ENCODE measurements at places on chromosomes 12 and 14. TPM values are rescaled to one million over a fixed set of nuclear protein-coding genes. Genes with fewer than 3 reads are reported as not detected.

Gene DYRK4
- 55.0 TPM for polyA plus RNA-seq

Gene CEBPE
- polyA plus RNA-seq = 0.19 TPM

Gene RERG
- polyA plus RNA-seq = 39.1 TPM

- DNase-seq = no peak
These were observed 842.1 kb downstream of the AACS start for GRCh38 chr12:125907351-125907750.

DNA sequence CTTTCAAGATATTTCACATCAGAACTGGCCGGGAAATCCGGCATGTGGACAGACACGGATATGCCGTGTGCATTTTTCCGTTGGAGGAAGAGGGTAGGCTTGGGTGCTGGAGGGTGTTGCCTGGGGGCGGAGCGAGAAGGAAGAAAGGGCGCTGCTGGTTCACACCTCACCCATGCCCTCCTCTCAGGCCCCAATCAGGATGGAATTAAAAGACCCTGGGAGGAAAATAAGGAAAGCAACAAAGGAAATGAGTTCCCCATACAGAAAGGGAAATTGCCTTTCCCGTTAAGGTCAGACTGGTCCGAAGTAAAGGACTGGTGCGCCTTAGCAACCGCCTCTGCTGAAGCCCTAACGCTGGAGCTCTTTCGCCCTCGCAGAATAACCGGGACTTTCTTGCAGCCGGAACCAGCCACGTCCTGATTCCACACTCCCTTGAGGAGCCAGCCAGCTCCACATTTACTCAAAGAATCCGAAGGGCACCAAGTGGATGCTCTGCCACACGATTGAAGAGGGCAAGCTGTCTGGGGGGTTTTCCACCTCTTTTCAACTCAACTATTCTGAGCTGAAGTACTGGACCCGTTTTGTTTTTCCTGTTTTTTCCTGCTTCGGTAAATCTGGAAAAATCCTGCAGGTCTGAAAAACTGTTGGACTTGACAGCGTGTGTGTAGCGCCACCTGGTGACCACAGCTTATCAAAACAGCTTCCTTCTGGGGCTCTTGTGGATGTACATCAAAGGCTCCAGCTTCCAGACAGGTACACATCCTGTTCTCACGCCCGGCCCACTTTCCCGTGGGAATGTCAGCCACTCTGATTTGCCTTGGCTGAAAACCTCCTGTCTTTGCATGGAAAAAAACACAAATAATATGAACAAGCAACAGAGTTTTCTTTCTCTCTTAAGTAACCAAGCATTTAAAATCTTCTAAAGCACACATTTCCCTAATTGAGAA, 37.6 kb upstream of the BCL2L14 start:
- DNase-seq = peak; percentile 80

Gene OR10G3
- not detected for polyA plus RNA-seq

- DNase-seq = no peak
These were observed 41.8 kb downstream of the ATP6V1D start for GRCh38 chr14:67317822-67318221.

DNA sequence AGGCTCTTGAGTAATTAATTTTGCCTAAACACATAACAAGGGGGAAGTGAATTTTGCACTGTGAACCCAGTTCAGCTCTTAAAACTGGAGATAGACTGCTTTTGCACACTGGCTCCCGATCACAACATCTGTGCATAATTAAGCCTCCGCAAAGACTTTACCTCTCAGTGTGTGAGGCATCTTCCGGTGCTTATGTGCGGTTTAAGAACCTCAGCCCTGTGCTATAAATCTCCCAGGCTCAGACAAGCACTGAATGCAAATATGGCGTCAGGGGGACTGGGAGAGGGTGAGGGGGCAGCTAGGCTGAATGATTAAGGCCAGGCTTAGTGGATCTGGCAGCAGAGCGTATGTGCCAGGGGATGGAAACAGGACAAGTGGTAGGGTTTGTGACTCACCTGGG, 103.3 kb downstream of the ADCK1 start:
- DNase-seq = no peak

Gene PLBD1
- polyA plus RNA-seq = 45.7 TPM

DNA sequence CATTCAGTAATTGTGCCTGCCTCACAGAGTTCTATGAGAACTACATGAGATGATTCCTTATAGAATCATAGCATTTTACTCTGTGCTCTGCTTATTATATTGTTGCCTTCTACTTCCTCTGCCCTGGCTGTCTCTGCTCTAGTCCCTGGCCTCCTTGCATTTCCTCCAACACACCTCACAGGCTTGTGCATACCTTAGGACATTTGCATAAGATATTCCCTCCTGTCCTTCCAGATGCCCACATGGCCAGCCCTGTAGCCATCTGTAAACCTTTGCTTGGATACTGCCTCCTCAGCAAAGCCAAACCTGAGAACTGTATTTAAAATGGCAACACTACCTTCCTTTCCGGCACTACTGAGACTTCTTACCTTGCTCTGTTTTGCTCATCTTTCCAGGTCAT, 453.6 kb downstream of the NELL2 start:
- no peak for DNase-seq

GRCh38 chr12:49362077-49362476, 5.2 kb upstream of the SPATS2 start:
- DNase-seq = no peak

DNA sequence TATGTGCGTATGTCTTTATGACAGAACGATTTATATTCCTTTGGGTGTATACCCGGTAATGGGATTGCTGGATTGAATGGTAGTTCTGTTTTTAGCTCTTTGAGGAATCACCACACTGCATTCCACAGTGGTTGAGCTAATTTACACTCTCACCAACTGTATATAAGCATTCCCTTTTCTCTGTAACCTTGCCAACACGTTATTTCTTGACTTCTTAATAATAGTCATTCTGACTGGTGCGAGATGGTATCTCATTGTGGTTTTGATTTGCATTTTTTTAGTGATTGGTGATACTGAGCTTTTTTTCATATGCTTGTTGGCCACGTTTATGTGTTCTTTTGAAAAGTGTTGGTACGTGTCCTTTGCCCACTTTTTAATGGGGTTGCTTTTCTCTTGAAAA, 49.7 kb downstream of the FRS2 start:
- no peak for DNase-seq

DNA sequence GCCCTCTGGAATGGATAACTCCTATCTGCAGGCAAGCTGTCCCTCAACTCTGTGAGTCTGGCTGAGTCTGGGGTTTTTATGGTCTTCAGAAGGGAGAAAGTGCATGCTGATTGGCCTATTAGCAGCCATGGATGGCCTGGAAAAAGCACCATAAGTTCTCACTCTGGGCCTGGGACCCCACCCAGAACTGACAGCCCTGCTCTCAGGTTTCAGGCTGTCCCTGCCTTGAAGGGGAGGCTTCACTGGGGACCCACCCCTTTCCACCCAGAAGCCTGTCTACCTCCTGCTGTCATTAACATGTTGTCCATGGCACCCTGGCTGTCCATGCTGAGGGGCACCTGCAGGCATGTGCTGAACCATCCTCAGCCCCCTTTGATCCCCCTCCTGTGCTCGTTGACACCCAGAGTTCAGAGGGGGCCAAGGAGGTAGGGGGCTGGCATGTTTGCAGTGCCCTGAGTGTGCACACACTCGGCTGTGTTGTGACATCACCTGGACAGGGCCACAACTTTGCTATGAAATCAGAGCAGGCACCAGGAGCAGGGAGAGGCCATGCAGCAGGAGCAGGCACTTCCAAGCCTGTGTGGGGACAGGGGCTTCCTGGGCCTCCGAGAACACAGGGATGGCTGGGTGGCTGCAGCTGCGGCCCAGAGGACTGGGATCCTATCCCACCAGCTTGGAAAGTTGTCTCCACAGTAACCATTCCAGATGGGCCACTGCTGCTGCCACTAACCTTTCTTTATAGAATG, 84.7 kb downstream of the ACSS3 start:
- DNase-seq = no peak

GRCh38 chr14:53570411-53571387, 385.9 kb downstream of the BMP4 start:
- DNase-seq = no peak

Gene LRRC10
- not detected for polyA plus RNA-seq

DNA sequence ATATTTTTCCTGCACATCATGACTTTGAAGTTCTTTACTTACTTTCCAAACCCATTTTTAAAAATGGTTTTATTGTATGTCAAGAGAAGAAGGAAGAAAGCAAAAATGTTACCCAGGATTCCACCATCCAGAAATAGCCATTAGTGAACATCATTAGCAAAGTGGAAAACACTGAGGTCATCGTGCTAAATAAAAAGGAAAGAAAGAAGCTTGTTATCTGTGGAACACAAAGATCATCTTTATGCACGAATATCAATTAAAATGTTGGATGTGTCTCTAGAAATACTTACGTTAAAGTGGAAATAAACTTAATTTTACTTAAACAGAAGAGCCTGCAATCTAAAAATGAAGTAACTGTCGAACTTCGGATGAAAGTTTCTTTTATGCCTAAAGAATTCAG, 27.3 kb downstream of the SFSWAP start:
- DNase-seq = no peak

- no peak for DNase-seq
These were observed 83.0 kb downstream of the ACTN1 start for GRCh38 chr14:68896132-68896531.

- DNase-seq = no peak
These were observed 458.9 kb downstream of the NOVA1 start for GRCh38 chr14:26138764-26139445.

Gene RNF41
- polyA plus RNA-seq = 44.8 TPM

Gene OR6C75
- polyA plus RNA-seq = not detected

Gene CRIP1
- polyA plus RNA-seq = 28.8 TPM

Gene TMEM233
- 1.0 TPM for polyA plus RNA-seq

DNA sequence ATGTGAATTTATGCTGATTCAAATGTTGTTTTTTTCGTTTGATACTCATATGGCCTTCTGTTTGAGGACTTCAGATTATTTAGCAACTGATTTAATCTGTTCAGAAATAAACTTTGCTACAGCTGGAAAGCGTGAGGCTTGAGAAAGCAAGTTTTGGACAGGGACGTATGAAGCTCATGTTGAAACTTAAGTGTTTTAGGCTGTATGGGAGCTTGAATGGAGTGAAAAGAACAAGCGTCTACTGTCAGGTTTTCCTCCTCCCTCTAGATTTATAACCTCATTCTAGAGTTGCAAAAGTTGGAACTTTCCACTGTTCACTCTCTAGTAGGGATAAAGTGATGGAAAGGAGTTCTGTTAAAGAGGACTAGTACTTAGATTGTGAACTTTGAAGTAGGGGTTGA, 1.0 kb downstream of the PRPF39 start:
- peak; percentile 5 for DNase-seq

Gene KLRF2
- not detected for polyA plus RNA-seq

DNA sequence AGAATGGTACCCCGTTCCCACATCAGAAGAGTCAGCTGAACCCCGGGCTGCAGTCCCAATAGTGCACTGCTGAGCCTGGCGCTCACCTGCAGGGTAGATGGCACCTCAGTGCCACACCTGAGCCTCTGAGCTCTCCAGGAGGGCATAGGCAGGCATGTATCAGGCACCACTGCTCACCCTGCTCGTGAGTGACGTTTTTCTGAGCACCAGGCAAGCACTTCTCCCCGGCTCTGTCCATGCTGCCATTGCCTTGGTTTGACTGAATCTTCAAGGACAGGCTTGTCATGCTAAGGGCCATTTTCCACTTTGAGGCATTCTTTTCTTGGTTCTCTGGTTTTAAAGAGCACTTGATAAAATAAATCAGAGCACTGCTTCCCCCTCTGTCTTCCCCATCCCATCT, 161.6 kb upstream of the PRMT8 start:
- DNase-seq = no peak

Gene SRGAP1
- polyA plus RNA-seq = 21.7 TPM

Gene TAS2R31
- polyA plus RNA-seq = 2.1 TPM

Gene MIS18BP1
- polyA plus RNA-seq = 39.7 TPM

DNA sequence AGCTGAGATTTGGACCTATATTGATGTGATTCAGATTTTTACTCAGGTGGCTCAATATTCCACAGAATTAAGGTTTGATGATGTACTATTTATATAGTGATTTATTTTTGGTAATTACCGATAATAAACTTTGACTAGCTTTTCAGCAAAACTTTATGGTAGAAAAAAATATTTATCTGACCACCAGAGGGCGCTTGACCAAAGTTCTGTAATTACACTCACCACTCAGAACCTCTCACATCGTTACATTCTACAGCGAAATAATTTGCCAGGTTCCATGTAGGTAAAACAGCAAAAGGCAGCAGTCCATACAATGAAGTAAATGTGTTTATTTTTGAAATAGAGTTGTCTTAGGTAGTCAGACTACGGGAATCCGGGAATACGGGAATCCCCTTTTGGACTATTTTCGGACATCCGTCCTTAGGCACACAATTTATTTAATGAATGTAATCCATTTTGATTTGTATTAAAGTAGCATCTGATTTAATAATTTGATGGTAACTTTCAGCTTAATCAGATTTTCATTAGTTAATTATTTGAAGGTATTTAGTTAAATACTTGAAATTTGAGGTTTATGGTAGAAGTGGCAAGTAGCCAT, 143.0 kb upstream of the DDHD1 start:
- no peak for DNase-seq

- no peak for DNase-seq
These were observed at the start of gene MDGA2 for GRCh38 chr14:47675466-47676314. Gene MDGA2, minus strand, starts transcription at chr14:47675605.

DNA sequence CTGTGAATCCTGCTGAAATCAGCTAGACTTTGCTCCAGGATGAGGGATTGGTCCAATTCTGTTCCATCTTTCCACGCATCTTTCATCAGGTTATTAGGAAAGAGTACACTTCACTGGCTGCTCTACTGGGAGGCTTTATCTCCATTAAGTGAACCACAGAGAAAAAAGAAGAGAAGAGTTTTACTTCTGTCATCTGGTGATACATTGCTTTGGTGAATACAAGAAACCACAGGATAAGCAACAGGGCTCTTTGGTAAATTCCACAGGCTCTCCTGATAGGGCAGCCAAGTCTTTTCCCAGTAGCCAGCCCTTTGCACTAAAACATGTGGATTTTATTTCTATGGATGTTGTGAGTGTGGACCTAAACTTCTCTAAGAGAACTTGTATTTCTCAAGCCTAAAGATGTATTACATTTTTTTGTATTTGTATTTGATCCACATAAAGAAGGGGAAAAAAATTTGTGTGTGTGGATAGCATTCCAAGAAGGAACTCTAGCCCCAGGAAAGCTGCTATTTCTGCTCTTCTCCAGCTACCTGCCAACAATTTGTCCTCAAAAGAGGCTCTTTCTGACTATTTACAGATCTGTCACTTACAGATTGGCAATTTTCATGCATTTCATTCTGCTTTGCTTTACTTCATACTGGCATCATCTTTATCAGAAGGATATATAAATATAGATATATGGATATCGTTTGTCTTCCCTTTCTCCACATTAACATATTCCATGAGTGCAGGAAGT, 1117.6 kb upstream of the TMEM132C start:
- DNase-seq = no peak

Gene AKAP5
- polyA plus RNA-seq = 7.2 TPM

Data from right renal cortex interstitium (tissue), 3 donors.